ENCODE measurements at places on chromosomes 2 and 18.

- no peak for DNase-seq
Observed at GRCh38 chr2:240794178-240794721, 25.8 kb downstream of the KIF1A start.

GRCh38 chr18:79887181-79888000, 64.1 kb downstream of the SLC66A2 start:
- DNase-seq = no peak

GRCh38 chr2:135962366-135963123, 22.9 kb downstream of the DARS1 start:
- no peak for DNase-seq

GRCh38 chr2:218404351-218405085, 4.8 kb downstream of the CTDSP1 start:
- no peak for DNase-seq

DNA sequence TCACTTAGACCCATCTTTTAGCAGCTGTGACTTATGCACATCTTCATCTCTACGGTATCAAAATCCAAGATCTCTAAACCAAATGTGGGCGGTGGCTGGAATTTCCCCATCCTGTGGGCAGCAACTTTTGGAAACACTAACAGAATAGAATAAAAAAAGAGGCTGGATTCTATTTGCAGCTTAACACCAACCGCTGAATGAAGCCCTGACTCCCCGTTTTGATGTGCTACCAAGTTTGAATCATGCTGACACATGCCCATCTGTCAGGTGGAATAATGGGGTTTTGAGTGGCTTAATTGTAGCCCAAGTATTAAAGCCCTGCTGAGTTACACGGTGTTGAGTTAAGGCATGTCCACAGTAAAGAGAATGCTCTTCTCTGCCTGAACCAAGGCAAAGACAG, 165.2 kb downstream of the MTCL1 start:
- no peak for DNase-seq

DNA sequence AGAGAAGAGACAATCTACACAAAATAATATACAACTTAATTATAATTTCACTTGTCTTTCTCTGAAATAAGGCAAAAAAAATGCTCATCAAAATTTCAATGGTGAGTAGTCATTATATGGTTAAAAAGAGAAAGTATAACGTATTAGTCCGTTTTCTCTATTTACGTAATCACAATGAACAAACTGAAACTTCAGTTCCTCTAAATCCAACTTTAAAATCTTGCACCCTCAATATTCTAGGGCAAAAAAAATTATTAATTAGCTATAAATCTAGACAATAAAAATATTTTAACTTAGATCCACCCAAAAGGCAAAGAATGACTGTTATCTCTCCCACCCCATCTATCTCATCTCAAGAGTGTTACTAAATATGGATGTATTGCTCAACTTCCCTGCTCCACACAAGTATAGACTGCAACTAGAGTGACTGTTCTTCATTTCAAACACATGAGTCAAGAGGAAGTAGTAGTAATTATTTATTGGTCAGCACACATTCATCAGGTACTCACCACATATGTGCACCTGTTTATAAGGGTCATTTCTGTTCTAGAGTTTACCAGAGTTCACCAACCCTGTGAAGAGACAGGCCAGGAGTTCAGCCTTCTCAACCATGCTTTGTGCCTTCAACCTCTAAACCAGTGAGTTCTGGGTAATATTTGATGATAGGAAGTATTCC, 36.4 kb downstream of the STK39 start:
- no peak for DNase-seq

- no peak for DNase-seq
Observed at GRCh38 chr2:113967272-113967671, 77.4 kb downstream of the ACTR3 start.

- DNase-seq = no peak
Observed at GRCh38 chr2:17355608-17356329, 162.5 kb downstream of the RAD51AP2 start.

DNA sequence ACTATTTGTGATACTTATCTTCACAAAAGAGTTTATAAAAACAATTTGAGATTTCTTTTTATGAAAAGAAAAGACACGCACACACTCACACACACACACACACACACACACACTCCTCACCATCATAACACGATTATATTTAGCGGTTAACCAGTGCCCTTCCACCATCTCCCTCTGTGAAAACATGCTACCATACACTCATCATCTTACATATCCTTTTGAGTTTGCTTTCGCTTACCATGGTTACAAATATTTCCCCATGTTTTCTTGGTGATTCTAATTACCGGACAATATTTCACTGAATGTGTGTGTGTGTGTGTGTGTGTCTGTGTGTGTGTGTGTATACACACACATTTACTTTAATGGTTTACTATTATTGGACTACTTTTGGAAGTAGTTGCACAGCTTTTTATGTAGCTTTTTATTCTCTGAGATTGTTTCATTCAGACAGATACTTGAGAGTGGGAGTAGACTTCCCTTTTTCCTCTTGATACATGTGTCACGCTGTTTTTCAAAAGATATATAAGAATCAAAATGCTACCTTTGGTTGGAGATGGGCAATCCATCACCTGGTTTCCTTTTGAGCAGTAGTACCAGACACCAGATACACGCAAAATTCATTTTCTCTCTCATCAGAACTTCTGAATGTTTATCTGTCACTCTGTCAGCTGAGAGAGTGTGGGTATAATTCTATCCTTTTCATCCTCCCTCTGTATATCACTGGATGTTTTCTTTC, 138.1 kb downstream of the SETBP1 start:
- no peak for DNase-seq

- peak; percentile 28 for DNase-seq
Observed at GRCh38 chr2:25341753-25342371, at the start of gene DNMT3A. Gene DNMT3A (minus strand): TSS chr2:25341925. CDS start chr2:25313984, 27,941 bp downstream.

DNA sequence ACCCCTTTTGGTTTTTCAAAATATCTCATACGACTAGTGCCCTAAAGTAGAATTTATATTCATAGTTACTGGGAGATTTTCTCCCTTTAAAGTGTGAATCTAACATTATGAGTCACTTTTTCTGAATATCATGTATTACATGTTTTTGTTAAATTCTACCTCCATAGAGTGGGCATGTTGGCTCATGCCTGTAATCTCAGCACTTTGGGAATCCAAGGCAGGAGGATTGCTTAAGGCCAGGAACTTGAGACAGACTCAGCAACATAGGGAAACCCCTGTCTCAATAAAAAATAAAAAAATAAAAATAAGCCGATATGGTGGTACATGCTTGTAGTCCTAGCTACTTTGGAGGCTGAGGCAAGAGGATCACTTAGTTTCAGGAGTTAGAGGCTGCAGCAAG, 45.3 kb upstream of the UNC80 start:
- DNase-seq = no peak

DNA sequence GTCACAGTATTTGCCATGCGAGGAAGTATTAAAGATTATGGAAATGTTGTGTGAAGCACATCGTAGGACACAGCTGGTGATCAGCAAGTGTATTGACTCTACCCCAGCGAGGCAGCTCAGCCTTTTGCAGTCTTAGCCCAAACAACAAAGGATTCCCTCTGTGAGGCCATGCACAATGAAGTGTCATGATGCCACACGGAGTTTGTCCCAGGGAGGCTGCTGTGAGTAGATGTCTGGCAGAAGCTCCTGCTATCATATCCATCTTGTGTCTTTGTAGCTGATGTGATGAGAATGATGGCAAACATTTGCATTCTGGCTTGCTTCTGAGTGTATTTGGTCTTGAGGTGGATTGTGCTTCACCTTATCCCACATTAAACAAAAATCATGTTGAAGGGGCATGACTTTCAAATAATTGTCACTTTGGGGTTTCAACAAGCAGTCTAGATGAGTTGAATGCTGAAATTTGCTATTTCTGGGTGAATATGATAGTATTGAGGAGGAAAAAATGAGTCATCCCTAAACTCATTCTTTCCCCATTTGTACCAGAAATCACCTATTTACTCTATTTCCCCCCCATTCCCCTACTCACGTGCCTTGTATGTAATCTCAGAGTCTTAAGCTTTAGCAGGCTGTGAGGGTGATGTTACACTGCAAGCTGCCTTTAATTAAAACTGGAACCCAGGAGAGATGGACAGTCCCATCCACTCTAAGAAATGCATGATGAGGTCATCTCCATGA, 273.5 kb downstream of the RNF144A start:
- DNase-seq = no peak

DNA sequence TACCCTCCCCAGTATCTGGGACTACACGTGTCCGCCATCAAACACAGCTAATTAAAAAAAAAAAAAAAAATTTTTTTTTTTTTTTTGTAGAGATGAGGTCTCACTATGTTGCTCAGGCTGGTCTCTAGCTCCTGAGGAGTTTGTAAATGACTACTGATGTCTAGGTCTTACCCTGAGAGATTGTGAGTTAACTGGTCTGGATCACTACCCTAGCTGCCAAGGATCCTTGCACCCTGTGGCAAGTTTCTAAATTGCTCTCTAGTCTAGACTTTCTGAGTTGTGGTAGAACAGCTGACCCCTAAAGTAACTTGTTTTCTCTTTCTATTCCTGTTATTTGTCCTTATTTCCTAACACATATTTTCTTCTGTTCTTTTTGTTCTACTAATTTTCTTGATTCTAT, 44.5 kb downstream of the ABHD3 start:
- no peak for DNase-seq

- DNase-seq = no peak
Observed at GRCh38 chr2:20091305-20091991, 40.0 kb upstream of the LAPTM4A start.

GRCh38 chr18:5122272-5122671, 74.8 kb downstream of the AKAIN1 start:
- no peak for DNase-seq

DNA sequence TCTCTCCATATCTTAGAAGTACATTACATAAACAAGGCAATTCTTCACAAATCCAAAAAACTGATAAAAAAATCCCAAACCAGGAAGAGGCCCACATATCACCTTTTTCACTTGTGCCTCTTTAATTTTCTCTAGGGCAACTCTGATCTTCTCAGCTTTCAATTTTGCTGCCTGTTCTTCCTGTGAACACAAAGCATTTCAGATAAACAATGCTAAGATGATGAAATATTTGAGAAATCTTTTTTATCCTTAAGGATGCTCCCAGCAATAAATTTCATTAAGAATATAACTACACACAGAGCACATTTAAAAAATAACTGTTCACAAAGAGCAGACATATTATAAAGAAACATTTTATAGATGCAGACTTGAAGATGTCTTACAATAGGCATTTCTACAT, 73.4 kb downstream of the RAPH1 start:
- no peak for DNase-seq

DNA sequence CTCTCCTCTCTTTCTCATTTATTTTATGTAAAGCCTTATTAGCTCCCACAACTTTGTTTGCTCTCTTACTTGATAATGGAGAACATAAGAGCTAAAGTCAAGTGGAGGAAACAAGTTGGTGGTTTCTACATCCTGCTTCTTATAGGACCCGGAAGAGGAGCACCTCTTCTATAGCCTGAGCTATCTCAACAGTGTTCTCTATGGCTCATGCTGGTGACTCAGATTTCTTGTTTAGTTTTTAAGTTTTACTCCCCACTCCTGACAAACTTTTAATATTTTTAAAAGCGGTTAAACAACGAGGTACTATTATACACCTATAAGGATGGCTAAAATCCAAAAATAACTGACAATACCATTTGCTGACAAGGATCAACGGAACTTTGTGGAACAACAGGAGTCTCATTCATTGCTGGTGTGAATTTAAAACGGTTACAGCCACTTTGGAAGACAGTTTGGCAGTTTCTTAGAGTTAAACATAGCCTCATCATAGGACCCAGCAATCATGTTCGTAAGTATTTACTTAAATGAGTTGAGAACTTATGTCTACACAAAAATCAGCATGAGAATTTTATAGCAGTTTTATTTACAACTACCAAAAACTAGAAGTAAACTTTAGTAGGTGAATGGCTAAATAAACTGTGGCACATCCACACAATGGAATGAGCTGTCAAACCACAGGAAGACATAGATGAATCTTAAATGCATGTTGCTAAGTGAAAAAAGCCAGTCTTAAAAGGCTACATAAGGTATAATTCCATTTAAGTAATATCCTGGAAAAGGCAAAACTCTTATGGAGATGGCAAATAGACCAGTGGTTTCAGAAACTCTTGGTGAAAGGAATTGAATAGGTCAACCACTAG, 12.7 kb upstream of the CDC42EP3 start:
- no peak for DNase-seq

DNA sequence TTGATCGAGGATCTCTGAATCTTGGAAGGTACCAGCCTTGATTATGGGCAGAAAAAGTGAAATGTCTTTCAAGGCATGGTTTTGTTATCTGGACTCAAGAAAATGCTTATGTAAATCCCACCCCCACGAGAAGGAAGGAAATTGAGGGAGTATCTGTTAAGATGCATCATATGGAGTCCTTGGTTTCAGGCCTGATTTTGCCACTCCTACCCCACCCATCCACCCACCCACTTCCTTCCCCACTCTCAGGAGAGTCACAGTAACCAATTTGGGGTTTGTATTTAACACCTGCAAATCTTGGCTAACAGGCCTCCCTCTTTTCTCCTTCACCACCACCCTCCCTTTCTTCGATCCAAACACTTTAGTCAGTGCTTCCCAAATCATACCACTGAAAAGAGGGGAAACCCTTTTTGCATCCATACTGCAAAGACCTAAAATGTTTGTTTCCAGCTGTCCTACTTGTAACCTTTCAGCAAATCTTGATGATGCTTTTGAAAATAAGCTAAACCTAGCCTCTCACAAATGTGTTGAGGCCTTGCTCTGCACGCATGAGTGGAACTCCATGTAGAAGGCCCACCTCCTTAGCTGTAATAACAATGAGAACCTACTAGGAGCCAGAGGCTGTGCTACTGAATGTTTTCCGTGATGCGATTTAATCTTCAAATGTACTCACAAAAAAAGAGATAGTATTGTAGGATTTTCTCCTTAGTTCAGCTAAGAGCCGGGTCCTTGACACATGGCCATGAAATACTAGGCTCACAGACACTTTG, 34.8 kb downstream of the POU3F3 start:
- no peak for DNase-seq

DNA sequence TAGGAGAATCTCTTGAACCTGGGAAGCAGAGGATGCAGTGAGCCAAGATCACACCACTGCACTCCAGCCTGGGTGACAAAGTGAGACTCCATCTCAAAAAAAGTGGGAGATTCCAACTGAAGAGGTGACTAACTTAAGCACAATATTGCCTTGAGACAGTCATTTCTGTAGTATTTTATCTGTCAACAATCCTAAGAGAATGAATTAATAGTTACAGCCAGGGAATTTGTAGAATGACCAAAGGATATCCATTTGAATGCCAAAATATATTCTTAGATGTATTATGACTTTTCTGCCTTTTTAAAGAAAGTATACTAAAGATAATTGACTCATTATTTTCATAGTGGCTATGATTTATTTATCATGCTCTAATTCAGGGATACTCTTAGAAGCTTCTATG, 40.7 kb upstream of the CCDC150 start:
- no peak for DNase-seq

GRCh38 chr2:181178823-181179412, 198.5 kb downstream of the UBE2E3 start:
- no peak for DNase-seq

Data from stimulated activated CD4-positive, alpha-beta T cell treated with anti-CD3 and anti-CD28 coated beads, Interleukin-1b, Interleukin-23, amount 100 ng/mL, for 1 hour (primary cell).